Mammary epithelial cell (primary cell): ENCODE measurements at places on chromosomes 1 and 21. TPM values are rescaled to one million over a fixed set of nuclear protein-coding genes. Genes with fewer than 3 reads are reported as not detected.

ST7L gene
- 19.2 TPM for total RNA-seq

DNA sequence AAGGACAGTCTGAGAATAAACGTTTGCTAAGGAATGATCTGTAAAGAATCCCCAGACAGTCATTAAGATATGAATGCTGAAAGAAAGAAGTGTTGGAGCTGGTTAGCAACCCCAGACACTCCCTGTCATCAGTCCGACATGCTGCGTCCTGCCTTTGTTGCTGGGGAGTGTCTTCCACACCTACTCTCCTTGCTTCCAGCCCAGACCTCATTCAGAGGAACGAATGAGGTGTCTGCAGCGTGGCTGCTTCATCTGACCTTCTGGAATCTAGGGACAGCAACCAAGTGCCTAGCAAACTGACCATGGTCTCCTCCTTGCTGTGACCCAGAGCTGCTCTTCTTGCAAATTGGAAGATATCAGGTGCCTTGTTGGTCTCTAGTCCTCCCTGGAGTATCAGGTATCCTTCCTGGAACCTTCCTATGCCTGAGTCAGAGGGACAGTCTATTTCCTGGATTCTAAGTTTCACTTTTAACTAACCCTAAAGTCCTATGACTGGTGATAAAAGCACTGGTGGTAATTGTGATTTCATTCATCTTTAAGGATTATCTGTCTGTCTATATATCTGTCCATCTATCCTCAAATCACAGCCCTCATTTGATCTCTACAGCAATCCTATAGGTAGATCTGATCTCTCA is 45.3 kb downstream of the NFASC start:
- DNase-seq = peak; percentile 92

UTS2 gene
- total RNA-seq = not detected in 2 replicates

DNA sequence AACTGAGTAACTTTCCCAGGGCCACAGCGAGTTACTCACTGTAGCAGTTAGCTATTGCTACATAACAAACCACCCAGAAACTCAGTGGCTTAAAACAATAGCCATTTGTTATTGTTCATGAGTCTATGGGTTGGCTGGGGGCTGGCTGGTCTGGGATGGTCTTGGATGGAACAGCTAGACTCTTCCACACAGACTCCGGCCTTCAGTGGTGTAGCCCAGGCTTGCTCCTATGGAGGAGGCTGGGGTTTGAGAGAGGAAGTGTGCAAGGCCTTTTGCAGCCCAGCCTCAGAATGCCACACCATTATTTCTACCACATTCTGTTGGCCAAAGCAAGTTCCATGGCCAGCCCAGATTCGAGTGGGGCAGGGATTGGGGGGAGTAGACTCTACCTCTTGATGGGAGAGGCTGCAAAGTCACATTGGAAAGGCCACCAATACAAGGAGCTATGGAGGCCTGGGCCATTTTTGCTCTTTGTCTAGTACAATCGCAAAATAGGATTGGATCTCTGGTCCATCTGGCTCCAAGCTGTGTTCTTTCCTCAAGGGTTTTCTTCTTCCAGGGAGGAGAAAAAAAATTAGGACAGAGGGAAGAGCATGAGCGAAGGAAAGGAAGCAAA is 37.5 kb upstream of the TTC22 start:
- DNase-seq = no peak

DNA sequence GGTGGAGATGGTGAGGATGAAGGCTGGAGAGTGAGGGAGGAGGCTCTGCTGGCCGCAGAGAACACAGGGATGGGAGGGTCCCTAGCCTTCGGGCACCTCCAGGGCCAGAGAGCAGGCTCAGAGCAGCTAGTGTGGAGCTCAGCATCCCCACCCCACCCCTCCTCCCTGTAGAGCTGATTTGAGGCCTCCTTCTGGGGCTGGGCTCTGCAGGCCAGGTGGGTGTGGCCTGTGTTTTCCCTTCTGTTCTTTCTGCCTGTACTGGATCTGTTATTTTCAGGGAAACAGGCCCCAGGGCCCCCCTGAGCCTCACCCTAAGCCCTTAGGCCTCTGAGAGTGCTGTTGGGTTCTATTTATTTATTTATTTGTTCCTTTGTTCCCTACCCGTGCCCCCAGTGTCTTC is 44.8 kb downstream of the TMCC2 start:
- no peak for DNase-seq

DNA sequence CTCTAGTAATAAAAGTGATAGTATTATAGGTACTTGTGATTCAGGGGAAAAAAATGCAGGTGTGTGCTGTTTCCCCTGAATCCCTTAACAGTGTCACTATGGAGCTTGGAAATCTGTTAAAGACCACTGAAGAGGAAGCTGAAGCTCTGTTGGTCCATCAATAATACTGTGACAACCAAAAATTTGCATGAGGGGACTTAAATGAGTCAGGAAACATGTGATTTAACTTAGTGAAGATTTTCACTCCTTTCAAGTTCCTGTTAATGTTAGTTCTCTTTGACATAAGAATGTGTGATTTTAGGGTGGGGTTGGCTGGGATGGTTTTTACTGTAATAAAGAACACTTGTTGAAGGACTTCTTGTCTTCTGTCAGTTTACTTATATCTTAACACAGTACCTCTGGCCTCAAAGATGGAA is 32.0 kb downstream of the VANGL2 start:
- no peak for DNase-seq
